Posterior vena cava (tissue), 2 donors: ENCODE measurements at places on chromosomes 2 and 18. TPM values are rescaled to one million over a fixed set of nuclear protein-coding genes. Genes with fewer than 3 reads are reported as not detected.

DNA sequence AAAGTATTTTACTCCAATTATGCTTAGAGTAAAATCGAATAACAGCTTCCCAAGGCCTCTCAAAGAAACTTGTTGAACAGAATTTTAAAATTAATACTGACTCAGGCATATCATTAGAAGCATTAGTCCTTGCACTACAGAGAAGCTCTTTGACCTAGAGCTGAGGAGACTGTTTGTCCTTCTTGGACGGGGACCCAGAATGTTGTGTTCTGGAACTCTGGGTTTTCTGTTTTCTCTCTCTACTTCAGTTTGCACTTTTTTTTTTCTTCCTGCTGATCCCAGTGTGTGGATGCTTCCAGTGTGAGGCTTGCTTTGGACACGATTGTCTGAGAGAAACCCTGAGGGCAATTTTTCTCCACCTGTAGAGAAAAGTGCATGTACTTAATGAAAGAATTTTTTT lies 847.6 kb downstream of the SOCS6 start:
- no peak for DNase-seq

DNA sequence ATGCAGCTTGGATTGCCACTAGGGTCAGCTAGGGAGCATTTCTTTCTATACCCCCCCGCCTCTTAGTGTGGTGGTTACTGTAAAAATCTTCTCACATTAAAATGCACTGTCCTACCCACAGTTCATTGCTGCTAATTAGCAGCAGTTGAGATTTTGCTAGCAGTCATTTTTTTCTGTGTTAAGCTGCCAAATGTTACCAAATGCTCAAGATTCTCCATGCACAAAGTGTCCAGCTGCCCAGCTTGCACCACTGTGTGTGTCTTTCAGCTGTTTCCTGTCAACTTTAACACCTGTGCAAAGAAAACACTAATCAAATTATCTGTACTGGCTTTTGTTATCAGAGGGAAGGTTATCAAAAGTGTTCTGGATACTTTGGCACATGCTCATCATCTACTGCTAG lies 679.3 kb downstream of the NR4A2 start:
- DNase-seq, result no peak

- no peak for DNase-seq
These were observed 17.5 kb upstream of the RANBP2 start for GRCh38 chr2:108701806-108702205.

DNA sequence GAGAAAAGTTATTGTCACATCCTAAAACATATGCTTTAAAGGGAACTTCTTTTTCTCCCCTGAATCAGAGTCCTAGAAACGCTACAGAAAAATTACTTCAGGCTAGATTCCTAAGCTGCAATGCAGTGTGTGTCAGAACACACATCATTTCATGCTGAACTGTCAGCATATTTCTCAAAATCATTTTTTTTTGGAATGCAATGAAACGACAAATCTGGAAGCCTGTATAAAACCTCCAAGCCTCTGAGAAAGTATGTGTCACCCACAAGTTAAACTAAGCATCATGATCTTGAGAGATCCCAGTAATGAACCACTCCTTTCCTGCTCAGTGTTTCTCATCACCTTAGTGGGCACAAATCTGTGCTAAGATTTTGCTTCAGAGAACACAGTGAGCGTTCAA lies 276.2 kb downstream of the ZNF521 start:
- DNase-seq, result no peak

The ERMN gene
- total RNA-seq, result 0.52 TPM

- DNase-seq, result no peak
These were observed 109.8 kb downstream of the FAM210A start for GRCh38 chr18:13616525-13617035.

The MAP4K3 gene
- 47.4 TPM for total RNA-seq

- no peak for DNase-seq
These were observed 18.8 kb downstream of the ARHGAP15 start for GRCh38 chr2:143148011-143148410.

The FOXD4L1 gene
- total RNA-seq, result not detected

- DNase-seq, result no peak
These were observed 183.2 kb downstream of the CYRIA start for GRCh38 chr2:16482460-16482859.

The BOLL gene
- total RNA-seq, result not detected

The XIRP2 gene
- 0.42 TPM for total RNA-seq

The KIF1A gene
- 0.57 TPM for total RNA-seq
